ENCODE measurements at places on chromosomes 5 and 9.

- DNase-seq = no peak
These were observed 283.1 kb upstream of the FAM174A start for GRCh38 chr5:100252037-100252436.

DNA sequence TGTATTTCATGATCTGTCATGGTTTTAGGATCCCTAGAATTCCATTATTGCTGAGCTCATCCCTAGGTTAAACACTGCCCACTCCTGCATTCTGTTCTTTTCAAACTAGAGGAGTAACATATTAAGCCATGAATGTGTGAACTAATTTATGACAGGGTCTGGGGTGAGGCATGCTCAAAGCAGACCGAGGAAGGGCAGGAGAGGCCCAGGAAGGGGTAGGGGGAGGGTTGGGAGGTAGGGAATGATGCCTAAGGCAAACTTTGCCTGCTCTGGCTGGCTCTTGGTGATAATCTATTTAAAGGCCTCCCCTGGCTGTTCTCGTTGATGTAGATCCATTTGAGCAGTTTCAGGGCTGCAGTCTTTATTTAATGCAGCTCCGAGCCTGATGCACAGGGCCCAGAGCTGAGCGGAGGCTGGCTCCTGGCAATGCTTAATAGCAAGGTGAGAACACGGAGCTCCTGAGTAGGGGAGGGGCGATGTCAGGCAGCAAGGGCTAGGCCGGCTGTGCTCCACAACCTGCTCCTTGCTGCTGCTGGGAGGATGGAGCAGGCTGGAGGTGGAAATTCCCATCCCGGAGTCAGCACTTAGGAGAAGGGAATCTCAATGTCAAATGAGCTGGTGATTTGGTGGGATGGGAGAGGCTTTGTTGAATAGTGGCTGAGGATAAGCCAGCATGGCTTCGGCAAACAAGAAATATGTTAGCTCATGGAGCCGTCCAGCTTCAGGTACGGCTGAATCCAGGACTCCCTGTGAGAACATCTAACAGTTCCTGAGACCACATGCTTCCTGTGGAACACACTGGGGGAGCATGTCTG lies 73.2 kb upstream of the UNC5A start:
- no peak for DNase-seq

DNA sequence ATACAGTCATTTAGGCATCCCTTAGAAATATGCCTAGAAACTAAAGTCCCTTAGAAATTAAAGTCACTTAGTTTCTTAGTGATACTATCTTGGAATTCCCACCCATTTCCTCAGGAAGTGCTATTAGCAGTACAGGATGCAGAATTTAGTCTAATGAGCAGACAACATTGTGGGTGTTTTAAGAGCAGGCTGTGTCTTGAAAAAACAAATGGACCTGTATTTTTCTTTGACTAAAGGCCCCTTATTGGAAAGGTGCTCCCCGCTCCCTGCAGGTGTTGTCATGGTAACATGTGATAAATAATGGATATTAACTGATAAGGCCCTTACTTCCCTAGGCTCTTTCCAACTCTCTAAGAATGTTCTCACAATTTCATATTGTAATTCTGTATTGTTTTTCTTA lies 38.8 kb upstream of the STARD4 start:
- DNase-seq = no peak

GRCh38 chr9:82882748-82883147 lies 180.2 kb downstream of the RASEF start:
- DNase-seq = no peak

- no peak for DNase-seq
These were observed 214.7 kb downstream of the ADCY2 start for GRCh38 chr5:7610531-7611177.

GRCh38 chr5:132962429-132963021 lies 909 bp downstream of the AFF4 start:
- DNase-seq = no peak

- DNase-seq = peak; percentile 13
These were observed 146.1 kb downstream of the MAST4 start for GRCh38 chr5:66742083-66742895.

GRCh38 chr5:39426051-39426745 lies 1.4 kb upstream of the DAB2 start:
- no peak for DNase-seq

- DNase-seq = no peak
These were observed 610.3 kb downstream of the TLE1 start for GRCh38 chr9:81079055-81079454.

GRCh38 chr5:128199611-128200010 lies 116.0 kb downstream of the SLC12A2 start:
- no peak for DNase-seq

GRCh38 chr9:20592673-20593072 lies 29.6 kb downstream of the MLLT3 start:
- no peak for DNase-seq

DNA sequence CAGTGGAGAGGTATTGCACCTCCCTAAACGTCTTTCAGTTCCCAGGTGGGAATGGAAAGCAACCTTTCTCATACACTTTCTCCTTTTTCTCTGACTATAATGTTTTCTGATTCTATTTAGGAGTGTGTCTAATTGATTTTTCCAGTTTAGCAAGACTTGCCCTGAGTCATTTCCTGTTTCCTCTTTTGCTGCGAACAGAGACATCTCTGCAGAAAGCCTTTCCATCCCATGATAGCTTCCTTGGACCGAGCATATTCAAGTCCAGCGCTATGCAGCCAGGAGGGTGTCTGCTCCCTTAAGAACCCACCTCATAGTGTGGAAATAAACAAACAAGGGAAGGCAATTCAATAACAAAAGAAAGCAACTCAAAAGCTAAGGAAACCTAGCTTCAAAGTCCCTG lies 60.0 kb upstream of the CDH6 start:
- DNase-seq = no peak

DNA sequence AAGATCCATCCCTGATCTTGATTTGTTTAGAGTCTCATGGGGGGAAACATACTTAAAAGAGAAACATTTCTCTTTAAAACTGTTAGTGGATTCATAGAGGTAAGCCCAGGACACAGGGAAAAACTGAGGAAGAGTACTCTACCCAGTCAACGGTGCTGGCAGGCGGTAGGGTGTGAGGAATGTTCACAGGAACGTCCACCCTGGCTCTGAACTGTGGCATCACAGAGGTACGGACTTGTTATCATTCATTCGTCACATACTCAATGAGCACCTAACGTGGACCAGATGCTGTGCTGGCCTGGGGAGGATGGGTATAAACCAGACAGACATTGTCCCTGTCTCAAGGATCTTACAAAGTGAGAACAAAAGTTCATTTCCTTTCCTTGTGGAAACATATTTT lies 18.8 kb upstream of the PPARGC1B start:
- DNase-seq = no peak

GRCh38 chr9:121841771-121842611 lies 190.6 kb downstream of the DAB2IP start:
- no peak for DNase-seq

DNA sequence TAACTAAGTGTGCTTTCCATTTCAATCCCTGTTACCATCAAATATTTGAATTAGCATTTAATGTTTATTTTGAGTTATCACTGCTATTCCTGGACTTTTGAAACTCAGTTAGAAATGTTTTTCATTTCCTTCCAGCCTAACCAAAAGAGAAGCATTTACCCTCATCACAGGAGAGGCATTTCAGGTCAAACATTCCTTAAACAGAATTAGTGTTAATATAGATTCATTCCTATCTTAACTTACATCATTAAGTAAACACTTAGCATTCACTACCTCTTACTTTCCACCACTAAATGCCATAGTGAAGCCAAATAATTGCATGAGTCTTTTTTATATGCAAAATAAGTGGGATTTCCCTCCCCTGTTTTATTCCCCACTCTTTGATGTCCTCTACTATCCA lies 136.6 kb upstream of the OR13F1 start:
- no peak for DNase-seq

DNA sequence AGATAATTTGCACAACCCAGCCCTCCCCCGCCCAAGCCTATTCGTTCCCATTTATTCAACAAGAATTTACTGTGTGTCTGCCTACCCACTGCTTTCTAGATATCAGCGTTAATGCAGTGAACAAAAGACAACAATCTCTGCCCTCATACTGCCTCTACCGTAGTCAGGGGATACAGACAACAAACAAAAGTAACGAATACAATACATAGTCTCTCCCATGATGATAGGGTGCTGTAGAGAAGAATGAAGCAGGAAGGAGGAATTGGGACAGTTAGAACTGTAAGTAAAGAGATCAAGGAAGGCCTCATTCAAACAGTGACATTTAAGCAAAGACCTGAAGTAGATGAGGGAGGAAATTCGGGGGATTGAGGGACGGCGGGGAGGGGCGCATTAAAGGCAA lies 1.7 kb downstream of the GFM2 start:
- DNase-seq = no peak

- peak; percentile 36 for DNase-seq
These were observed 194.7 kb upstream of the FREM1 start for GRCh38 chr9:15104826-15105420.

GRCh38 chr9:34956648-34957047 lies 1.4 kb upstream of the PHF24 start:
- DNase-seq = no peak

GRCh38 chr5:116137544-116138378 lies 52.9 kb downstream of the COMMD10 start:
- DNase-seq = peak; percentile 47

DNA sequence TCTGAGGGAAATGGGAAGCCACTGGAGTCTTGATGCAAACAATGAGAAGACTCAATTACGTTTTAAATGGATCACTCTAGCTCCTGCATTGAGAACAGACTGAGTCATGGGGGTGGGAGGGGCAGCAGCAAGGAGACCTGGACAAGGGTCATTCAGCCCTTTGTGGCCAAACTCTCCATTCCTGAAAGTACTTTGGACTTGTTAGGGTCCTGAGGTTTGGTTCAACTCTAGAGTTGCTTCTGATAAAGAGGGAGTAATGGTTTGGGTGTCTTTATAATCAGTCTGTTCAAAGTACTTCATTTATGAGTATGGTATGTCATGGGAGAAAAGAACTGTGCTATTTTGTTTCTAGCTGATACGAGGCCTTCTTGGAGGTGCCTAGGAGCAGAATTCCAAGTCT lies 67.7 kb upstream of the SMIM32 start:
- no peak for DNase-seq

GRCh38 chr5:75044406-75044805 lies 8.0 kb downstream of the GCNT4 start:
- DNase-seq = no peak

DNA sequence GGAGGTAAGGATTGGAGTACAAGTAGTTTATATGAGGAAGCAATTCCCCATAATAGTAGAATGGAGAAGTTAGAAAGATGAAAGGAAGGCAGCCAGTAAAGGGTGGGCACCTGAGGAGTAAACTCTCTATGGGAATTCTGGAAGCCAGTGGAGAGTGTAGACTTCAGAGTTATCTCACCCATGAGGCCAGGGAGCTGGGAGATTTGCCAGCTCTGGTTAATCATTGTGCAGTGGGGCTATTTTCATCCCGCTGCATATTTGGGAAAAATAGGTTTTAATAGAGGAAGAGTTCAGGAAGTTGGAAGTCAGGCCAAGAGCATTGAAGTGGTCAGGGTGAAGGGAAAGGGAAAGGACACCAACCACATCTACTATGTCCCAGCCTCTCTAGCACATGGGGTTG lies 242.3 kb upstream of the BRINP1 start:
- no peak for DNase-seq

- DNase-seq = no peak
These were observed 40.6 kb upstream of the MAP1B start for GRCh38 chr5:72066705-72067107.

DNA sequence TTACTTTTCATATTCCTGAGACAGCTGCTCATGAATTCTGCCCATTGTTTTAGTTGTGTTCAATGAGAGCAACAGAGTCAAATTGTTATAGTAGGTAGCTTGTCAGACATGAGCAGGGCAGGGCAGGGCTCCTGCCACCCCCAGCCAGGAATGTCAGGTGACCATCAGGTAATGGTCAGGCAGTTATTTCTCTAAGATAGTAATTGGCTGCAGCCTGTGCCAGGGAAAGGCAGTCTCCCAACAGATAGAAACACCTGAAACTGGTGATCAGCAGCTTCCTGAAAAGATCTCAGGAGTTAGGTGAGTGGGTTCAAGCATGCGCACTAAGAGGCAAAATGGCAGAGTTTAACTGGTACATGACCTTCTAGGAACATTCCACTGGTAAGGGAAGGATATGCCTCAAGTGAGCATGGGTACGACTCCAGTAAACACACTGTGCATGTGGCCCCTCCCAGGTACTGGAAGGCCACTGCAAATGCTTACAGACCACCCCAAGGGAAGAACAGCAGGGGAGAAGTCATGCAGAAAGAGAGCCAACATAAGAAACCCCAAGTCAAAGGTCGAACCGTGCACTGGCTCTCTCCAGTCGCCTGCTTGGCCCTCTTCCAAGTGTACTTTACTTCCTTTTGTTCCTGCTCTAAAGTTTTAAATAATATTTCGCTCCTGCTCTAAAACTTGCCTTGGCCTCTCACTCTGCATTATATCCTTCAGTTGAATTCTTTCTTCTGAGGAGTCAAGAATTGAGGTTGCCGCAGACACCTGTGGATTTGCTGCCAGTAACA lies 25.1 kb downstream of the CARTPT start:
- no peak for DNase-seq

- DNase-seq = no peak
These were observed 11.5 kb downstream of the PTAR1 start for GRCh38 chr9:69748304-69748703.

DNA sequence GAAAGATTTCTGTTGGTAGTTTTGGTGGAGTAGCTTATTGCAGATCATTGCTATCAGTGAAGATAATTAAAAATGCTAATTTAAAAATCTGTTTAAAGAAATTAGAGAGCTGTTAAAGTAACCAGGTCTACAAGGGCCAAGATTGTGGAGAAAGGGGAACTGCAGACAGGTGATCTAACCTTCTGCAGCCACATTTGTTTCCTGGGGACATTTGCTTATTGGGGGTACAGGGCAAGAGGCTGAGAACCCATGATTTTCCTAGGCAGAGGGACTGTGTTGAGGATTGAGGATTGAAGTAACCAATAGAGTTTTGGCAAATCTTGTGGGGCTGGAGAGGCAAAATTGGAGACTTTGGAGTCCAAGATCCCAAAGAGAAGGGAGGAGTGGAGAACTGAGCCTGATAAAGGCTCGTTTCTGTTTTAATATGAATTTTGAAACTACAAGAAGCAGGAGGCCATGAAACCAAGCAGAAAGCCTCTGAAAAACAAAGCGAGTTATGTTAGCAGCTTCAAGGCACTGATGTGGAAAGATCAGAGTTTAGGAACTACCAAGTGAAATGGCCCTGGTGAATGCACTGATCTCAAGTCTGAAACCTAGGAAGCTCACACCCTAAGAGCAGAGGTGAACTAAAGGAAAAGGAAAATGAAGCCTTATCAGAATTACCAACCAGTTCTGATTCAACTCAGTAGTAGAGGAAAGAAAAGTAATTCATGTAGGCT lies 219.8 kb upstream of the C9orf72 start:
- no peak for DNase-seq

GRCh38 chr5:34716986-34717385 lies 60.9 kb downstream of the RAI14 start:
- no peak for DNase-seq

DNA sequence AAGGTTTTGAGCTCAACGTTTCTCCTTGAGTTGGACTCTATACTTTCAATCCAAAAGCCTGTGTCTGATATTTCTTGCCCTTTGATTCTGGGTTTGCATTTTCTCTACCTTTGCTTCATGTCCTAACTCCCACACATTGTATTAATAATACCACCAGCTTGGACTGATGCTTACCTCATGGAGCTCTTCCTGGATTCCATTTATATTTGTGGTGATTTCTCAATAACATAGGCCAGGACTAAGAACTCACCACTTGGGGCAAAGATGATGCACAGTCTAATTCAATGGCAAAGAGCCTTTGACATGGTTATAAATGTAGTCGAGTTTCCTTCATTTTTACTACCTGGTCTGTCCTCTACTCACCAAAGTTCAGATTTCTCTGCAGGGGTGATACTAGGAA lies 27.5 kb upstream of the EFNA5 start:
- no peak for DNase-seq

GRCh38 chr9:37705787-37706186 lies 47.8 kb upstream of the TRMT10B start:
- no peak for DNase-seq
